A673 (cell line): ENCODE measurements at places on chromosomes 2 and 18. TPM values are rescaled to one million over a fixed set of nuclear protein-coding genes. Genes with fewer than 3 reads are reported as not detected.

ALPI gene
- not detected in 2 replicates for total RNA-seq

DNA sequence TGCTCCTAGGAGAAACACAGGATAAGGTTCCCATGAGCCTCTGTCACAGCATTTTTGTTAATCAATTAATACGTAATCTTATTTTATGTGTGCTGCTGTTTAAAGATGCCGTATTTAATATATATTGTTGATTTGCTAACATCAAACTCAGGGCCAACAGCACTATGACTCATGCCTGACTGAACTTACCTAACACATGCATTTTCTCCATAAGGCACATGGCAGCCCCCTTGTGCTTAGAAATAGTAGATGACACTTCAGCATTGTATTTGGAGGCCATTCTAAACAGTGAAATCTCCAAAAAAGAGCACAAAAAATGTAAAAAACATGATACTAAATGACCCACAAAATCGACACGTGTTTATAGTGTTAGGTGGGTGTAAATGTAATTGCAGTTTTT lies 314.8 kb downstream of the MYCN start:
- no peak for DNase-seq

DNA sequence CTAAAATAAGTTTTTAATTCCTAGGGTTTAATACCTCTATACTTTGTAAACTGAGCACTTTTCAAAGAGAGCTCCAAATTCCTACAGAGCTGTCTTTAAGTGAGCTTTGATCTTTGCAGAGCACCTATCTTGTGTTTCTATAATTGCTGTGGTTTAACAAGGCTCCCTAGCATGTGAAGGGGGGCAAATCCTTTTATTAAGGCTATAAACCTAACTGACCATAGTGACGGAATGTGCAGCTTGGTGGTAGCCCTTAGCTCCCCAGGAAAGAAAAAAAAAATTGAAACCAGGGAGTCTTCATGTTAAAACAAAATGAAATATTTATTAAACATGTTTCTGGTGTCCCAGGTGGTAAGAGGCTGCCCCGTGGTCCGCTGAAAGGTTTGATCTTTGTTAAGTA lies 78.6 kb upstream of the ETAA1 start:
- no peak for DNase-seq

GRCh38 chr2:134758633-134759032 lies 39.8 kb upstream of the TMEM163 start:
- no peak for DNase-seq

DNA sequence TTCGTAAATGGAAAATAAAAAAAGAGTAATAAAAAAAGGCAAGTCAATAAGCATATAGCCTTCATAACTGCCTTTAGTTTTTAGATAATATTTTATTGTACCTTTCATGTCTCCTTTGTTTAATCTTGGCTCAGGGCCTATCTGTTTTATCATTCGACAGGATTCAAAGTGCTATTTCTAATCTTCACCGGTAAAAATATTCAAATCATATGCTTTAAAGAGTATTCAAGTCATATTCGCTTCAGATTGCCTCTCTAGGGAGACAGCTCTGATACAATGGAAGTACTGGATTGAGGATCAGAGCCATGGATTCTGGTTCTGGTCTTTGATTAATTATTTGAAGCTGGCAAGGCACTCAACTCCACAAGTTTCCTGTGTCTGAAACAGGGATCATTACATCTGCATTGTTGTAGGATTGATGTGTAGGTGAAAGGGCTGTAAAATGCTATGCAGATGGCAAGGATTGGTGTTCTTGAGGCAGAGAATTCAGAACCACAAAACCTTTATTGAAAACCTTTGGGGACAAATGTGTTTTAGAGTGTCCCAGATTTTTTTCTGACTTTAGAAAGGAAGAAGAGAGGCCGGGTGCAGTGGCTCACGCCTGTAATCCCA lies 84.3 kb upstream of the RAPH1 start:
- DNase-seq: no peak
